ENCODE measurements at places on chromosomes 12 and 14.

DNA sequence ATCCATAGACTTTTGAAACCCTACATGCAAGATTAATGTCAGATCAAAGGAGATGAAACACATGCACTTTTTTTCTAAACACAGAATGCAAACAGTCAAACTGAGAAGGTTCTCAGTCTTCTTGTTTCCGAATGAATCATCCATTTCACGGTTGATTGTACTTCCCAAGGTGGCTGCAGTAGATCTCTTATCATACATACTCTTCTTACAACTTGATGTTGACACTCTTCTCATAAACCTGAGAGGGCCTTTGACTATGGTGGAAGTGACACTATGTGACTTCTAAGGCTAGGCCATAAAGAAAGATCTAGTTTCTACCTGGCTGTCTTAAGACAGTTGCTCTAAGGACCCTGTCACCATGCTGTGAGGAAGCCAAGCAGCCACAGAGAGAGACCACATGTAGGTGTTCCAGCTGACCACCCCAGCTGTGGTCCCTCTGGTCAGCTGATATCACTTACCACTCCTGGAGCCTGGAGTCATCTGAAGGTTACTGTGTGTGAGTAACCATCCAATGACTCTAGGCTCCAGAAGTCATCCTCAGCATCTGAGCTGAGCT, 67.2 kb upstream of the HMGA2 start:
- DNase-seq = no peak

DNA sequence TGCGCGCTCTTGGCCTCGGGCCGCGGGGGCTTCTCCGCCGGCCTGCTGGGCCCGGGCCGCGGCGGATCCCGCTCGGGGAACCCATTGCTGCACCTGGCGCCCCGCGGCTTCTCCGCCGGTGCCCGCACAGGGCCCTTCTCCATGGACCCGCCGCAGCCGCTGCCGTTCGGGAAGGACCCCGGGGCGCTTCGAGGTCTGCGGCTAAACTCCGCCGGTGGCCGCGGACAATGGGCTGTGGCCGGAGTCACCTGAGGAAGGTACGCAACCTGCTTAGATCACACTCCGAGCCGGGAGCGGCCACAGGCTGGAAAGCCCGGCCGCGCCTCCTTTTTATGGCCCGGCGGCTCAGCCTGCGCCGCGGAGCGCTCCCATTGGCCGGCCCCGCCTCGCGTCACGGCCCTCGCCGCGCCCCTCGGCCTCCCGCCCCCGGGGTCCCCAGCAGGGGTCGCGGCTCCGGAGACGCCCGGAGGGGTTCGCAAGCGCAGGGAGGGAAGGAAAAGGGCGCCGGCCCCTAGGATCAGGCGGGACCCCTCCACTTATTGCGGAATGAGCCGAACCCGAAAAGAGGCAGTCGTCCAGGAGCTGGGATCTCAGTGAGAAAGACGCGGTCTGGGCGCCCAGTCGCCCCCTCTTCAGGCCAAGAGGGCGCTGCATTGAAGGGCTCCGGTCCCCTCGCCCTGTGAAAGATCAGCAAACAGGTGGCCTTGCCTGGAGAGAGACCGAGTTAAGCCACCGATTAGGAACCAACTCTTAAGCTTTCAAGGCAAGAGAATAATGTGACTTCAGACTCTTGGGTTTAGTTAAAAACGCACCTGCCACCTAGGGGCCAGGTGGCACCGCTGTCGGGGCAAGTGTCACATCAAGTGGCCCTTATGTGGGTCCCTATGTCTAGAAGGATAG, at the start of gene GCH1:
GCH1 (minus strand) TSS at position 306 of the 900 bp plus-strand sequence; CDS start at position 143, 163 bp downstream.
- DNase-seq = peak; percentile 46

- no peak for DNase-seq
Measured at GRCh38 chr12:81705586-81705985, 53.6 kb downstream of the PPFIA2 start.

DNA sequence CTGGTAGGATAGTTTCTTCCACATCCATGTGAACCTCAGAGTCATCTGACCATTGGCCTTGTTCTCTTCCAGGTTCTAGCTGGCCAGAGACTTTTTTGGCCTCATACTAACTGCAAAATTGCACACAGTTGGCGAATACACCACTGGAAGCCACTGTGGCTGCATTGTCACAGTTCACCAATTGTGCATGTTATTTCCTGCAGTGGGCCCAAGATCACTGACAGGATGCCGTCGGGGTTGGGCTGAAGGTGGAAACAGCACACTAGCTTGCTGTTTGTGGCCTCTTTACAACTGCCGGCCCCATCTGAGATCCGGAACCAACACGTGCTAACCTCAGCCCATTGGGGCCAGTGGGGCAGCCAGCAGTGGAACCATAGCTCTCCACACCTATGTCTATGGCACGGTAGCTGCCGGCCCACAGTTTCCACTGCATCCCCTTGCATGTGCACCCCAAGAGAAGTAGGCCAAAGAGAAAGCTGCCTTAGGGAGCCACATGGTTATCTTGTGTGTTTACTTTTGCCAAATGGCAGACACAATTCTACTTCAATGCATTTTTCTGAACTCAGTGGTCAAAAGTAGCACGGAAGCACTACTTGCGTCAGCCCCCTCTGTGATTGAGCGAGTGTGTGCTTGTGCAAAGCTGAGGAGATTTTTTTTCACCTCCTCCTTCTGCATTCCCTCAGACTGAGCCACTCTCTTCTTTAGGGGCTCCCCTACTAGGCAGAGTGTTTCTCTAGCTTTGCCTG, 464.0 kb downstream of the RAD51B start:
- no peak for DNase-seq

- no peak for DNase-seq
Measured at GRCh38 chr12:29191267-29191850, 42.3 kb downstream of the FAR2 start.

GRCh38 chr14:62674563-62675237, 370.6 kb downstream of the KCNH5 start:
- DNase-seq = no peak

DNA sequence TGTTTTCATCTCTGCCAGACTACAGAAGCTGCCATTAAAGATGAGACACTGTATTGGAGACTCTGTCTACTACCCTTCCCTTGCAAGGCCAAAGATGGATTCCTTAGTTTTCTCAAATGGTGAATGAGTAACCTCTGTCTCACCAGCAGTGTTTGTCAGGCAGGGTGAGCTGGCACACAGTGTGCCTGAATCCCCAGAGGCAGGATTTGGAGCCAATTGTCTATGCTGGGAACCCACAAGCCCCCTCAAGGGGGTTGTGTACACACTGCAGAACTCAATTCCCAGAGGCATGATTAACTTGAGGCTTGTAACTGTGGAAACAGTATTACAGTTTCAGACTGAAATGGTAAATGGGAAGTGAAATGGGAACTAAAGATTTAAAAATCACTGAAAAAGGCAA, 136.8 kb upstream of the PTPRB start:
- DNase-seq = peak; percentile 96

DNA sequence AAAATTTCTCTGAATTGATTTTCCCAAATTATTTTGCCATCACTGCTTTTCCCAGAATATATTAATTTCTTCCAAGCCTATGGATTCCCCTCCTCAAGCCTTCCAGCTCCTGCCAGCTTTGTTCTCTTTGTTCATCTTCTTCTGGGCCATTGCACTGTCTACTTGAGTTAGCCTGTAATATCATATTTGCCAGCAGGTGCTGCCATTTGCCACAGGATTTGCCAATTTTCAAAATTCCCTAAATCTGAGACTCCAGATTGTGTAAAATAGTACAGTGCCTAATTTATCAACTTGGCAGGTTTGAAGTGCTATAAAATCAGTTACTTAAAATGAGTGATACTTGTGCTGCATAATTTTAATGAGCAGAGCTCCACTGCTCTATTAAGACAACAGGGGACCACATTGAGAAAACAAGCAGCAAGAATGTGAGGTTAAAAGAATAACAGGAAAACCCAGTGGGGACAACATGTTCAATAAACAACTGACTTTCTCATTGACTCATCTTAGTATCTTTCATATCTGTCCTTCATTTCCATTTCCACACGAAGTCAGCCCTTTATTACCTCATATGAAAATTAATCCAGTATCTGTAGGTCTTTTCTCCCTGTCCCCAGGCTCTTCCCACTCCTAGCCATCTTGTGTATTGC, 84.6 kb upstream of the CCDC196 start:
- DNase-seq = no peak

- peak; percentile 1 for DNase-seq
Measured at GRCh38 chr12:22787557-22787956, 162.6 kb downstream of the ETNK1 start.

DNA sequence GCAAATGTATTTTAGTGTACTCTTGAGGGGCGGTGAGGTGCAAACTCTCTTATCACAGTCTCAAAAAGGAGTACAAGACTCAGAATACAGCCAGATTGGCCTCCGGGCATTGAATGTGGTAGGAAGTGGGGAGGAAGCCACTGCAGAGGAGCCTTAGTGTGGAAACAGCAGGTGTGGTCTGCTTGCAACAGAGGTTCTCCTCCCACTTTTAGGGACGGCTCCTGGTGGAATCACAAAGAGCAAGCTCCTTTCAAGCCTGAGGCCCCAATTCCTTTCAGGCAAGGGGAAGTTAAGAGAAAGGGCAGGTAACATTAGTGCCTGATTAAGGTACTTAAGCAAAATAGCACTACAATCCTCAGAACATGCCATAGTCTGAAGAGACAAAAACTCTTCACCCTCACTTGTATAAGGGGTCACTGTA, 23.7 kb upstream of the SLC2A3 start:
- DNase-seq = no peak

- peak; percentile 49 for DNase-seq
Measured at GRCh38 chr14:33762161-33762851, 188.6 kb downstream of the EGLN3 start.

DNA sequence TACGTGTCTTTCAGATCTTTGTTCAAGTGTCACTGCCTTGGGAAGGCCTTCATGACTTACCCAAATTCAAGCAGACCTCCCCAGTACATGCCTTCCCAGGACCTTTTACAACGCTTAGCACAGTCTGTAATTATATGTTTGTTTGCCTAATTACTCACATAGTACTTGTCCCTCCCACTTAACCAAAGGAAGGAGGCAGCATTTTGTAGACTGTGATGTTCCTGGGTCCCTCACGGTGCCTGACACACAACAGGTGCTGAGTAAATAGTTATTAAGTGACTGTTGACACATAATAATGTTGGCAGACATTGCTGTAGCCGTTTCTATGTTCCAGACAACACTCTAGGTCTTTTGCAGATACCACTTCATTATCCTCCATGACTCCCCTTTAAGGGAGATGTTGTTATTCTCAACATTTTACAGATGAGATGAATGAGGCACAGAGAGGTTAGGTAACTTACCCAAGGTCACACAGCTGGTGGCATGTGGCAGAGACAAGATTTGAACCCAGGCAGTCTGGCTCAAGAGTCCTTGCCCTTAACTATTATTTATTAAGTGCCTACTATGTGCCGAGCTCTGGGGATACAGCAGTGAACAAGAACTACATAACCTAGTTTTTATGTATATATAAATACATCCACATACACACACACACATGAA, 130.7 kb downstream of the PHETA1 start:
- DNase-seq = no peak

GRCh38 chr12:97711392-97711791, 248.8 kb downstream of the RMST start:
- DNase-seq = no peak

All from fibroblast of skin of back (primary cell).